ENCODE measurements at places on chromosomes 2 and 18.

DNA sequence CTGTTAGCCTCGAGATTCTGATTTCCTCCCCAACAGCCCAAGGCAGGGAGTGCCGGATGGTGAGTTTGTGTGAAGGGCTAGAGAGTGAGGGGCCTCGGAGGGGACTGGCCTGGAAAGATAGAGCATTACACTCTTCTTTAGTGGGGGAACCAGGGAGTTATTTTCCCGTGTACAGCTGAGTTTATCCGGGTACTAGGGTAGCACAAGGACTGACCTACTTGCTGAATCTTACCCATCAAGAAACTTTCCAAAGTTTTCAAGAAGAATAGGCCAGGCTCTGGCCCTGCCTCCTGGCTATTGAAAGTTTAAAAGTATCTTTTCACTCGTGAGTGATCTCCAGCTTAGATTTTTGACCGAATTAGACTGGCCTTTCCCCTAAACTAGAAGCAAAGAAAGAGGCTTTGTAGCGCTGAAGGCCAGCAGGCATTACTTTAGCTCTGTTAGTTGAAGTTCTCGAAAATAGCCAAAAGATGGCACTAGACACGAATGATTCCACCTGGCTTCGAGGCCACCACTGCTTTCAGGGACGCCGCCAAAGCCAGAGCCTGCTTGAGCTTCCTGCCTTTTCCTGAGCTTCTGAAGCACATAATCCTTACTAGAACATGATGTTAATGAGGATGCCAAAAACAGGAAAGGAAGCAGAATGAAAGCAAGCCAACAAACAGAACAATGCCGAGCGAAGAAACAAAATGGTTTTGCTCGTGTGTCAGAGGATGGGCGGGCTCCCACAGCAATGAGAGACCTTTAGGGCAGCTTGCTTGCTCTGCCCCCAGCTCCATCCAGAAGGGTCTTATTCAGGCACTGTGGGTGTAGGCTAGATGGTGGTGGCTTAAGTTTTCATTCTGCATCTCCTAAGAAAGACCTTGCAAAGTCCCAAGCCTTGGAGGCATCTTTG is 55.8 kb downstream of the TSN start:
- no peak for DNase-seq

DNA sequence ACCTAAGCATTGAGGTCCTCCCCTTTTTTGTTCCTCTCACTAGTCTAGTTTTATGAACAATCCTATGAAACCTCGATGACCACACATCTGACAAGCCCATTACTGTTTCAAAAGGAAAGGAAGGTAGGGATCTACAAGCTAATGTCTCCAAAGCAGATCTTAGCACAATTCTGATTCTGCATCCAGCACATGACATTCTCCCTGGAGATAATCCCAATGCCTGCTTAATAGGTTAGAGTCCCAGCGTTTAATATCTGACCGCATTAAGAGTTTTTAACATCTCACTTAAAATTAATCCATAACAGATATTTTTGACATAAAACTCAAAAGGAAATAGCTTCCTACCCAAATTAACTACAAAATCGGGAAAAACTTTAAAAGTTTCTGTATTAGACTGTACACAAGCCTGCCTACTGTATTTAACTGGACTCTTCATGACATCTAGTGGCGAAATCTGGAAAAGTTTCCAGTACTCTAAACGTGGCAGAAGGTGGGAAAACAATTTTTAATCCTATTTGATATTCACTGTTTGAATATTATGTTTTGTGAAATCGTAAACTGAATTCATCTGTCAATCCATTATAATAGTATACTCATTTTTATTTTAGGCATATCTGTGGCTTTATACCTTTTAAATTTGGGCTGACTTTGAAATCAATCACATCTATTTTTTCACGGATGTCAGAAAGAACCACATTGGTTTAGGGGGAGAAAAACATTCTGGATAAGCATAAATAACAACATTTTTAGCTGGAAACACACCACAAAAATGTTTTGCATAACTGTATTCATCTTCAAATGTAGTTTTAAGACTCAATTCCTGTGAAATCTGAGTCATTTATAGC is 62.4 kb downstream of the TXNL1 start:
- DNase-seq: no peak

- no peak for DNase-seq
Measured at GRCh38 chr2:124180635-124181034, 155.5 kb downstream of the CNTNAP5 start.

DNA sequence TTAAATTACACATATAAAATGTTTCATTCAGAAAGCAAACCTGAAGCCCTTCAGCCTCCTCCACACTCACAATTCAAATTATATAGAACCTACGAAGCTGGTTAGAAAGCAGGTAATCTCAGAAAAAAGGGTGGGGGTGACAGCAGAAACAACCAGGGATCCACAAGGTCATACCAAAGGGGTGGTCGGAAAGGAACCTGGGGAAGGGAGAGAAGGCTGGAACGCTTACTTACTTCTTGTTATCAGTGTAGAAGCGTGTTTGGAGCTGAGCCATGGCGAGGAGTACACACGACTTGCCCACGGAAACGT is 316 bp downstream of the WDR12 start:
- DNase-seq: no peak

GRCh38 chr18:3593381-3593903 is 143.5 kb downstream of the TGIF1 start:
- DNase-seq: no peak

DNA sequence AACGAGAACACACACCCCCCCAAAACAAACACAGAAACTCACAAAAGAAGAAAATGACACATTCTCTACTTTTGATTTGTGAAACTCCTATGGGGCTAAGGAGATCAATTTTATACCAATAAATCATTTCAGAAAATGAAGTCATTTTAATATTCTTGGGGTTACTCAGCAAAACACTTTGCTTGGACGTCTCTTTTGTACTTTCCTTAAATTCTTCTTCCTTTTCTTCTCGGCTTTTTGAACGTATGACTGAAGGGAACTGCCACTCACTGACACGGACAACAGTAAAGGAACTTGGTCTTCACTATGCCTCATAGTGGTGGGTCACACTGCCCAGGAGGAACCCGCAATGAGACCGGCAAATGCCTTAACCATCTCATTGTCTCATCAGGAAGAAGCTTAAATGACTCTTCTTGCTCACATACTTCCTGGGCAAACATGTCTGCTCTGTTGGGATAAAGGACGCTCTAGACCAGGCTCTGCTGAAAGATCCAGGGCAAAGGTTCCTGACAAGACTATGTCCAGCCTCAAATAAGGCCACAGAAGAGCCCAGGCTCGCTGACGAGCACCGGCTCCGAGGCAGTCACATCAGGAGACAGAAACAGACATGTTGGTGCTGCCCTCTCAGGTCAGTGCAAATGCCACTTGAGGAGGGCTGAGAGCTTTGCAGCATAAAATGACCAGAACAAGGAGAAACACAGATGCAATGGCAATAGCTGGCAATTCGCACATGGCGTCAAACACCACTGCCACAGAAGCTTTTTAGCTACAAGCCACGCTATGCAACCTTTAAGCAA is 205.5 kb downstream of the TGIF1 start:
- no peak for DNase-seq

DNA sequence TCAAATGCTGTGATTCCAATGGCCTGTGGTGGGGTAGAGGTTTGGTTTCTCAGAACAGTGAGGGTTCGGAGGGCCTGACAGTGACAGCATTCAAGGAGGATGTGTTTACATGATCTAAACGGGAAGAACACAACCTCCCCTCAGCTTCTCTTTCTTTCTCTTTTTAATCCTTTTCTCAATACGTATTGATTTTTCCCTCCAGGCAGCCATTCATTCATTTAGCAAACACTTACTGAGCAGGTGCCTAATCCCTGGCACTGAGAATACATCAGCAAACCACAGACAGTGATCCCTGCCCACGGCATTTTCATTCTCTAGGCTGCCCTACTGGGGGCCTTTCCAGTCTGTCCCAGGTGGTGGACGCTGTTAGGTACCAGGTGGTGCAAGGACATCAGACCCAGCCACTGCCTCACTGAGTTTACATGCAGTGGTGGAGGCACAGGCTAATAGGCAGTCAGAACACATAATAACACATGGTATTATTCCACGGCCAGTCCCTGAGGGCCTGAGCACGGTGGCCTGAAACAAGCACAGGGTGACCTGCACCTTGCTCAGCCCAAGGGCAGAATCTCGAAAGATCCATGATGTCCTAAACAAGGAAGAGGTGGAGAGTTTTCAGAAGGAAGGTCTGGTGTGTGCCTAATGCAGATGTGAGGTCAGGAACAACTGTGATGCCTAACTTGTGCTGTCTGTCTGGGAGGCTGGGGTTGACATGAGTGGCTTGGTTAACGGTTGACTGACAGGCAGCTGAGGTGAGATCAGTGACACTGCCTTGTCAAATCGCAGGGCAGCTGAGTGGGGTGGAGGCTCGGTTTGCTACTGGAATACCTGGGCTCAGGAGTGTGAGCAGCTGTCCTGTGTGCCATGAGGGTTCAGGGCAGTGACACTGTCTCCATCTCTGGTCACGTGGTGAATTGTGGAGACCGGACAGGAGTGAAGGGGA is 785.5 kb upstream of the HS6ST1 start:
- no peak for DNase-seq

DNA sequence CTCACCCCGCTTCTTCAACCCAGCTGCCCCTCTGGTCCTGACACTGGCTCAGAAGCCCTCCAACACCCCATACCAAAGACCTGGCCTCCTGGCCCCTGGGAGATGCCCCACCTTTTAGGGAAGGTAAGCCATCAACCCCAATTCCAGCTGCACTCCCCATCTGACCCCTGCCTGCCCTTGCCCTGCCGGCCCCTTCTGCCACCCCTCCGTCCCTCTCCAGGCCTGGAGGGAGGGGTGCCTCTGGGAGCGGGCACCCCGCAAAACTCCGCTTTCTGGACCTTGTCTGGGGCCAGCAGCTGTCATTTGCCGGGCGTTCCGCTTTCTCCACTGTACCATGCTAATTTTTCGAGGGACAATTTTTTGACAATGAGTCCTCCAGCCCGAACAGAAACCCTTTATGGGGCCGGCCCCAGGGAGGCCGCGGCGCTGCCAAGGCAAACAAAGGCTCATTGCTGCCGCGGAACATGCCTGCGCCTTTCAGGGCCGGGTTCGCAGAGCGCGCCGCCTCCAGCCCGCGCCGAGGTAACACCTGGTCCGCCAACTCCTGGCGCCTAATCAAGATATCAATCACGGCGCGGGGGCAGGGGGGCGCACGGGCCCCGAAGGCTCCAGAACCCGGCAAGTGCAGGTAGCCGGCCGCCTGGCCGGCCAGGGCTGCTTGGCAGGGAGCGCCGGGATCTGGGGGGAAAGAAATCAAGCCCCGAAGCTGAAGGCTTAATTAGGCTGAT is 96.0 kb downstream of the INHBB start:
- DNase-seq: no peak

DNA sequence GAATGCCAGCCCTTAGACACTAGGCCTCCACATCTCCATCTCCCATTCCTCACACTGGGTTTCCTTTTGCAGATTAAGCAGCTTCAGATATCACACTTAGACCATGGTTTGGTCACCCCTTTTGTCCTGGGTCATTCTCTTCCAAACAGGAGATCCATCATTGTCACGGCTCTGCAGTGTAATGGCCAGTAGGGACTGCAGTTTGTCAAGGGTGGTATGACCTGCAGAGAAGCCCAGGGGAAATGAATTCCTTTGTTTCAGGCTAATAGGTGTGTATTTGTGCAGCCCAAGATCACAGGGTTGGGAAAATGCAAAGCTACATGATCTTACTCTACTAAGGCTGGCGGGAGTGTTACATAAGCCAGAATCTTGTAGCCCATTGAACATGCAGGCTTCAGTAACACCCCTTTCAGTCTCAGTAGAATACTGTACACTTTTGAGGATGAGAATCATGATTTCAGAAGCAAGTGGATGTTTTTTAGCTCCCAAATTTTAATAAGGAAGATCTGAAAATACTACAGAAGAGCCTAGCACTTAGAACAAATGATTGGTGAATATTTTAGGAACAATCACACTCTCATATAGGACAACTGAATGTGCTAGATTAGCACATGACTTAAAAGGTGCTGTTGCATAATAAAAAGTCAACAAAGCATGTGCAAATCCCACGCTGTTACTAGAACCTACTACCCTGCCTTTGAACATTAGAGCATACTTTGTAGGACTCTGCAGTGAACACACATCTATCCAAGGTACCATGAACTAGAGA is 24.0 kb upstream of the LPIN1 start:
- no peak for DNase-seq

- DNase-seq: no peak
Measured at GRCh38 chr2:162342841-162343240, 1.1 kb upstream of the GCA start.

GRCh38 chr2:228094377-228094921 is 87.0 kb downstream of the SPHKAP start:
- no peak for DNase-seq

DNA sequence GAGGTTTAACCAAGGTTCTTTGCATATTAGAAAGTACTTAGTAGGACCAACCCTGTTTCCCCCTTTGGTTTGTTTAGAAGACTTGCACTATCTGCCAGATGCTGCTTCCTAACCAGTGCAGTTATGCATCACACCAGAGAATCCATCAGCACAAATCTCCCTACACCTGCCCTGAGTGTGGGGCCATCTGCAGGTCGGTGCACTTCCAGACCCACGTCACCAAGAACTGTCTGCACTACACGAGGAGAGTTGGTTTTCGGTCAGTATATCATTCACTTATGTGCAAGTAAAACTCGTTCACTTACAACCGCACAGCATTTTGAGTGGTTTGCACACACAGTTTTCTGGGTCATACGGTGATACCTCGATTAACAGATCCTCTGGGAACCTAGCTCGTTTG is 69.7 kb downstream of the ZNF532 start:
- DNase-seq: no peak

DNA sequence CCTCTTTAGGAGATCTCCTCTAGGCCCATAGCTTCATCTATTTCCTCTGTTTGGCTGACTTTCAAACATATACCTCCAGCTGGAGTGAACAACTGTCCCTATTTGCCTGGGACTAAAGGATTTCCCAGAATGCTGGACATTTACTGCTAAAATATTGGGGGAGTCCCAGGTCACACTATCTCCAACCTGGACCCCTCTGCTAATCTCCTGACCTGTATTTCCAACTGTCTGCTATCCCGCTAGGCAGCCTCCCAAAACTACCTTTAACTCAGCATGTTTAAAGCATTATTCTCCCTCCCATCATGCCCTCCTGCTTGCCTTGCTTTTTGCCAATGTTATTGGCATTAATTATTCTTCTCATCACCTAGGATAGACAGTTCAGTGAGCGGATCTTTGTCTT is 77.1 kb downstream of the THADA start:
- no peak for DNase-seq

DNA sequence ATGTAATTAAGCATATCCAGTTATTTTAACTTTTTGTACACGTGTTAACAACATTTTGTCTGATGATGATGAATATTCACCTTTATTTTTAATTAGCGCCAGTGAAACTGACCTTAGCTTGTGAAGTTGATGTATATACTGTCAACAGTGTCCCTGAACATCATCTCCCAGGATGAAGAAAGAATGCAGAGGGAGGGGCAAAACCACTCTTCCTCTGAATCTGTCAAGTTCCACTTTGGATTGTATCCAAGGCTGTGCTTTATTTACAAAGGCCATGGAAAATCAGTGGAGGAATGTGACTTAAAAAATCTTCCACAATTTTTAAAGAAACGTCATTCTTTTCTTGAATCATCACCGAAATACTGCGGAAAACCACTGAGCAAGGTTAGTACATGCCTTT is 4.5 kb upstream of the RMDN2 start:
- DNase-seq: no peak

GRCh38 chr2:240448387-240449274 is 13.2 kb downstream of the GPC1 start:
- DNase-seq: no peak

GRCh38 chr2:177171418-177171865 is 41.2 kb upstream of the HNRNPA3 start:
- DNase-seq: no peak

Measured in activated CD4-positive, alpha-beta T cell treated with anti-CD3 and anti-CD28 coated beads for 24 hours (primary cell).